ENCODE measurements at places on chromosomes 4 and X.

GRCh38 chrX:29627833-29628232 is 587.5 kb upstream of the MAGEB2 start:
- no peak for DNase-seq

DNA sequence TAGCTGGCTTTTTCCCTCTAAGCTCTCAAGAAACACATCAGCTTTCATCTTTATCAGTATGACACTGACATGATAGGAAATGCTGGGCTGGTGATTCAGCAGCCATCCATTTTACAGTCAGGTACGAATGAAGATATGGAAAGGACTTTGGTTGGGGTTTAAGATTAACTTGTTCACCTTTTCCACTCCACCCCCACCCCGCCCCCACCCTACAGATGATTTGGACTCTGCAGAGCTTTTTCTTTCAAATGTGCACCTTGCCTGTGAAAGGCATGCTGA is 132.6 kb downstream of the AKAP4 start:
- DNase-seq = no peak

GRCh38 chr4:80446248-80446647 is 110.7 kb downstream of the CFAP299 start:
- no peak for DNase-seq

GRCh38 chr4:160375772-160376452 is 1273.0 kb downstream of the RAPGEF2 start:
- DNase-seq = no peak

GRCh38 chr4:8308856-8309771 is 39.6 kb downstream of the HTRA3 start:
- no peak for DNase-seq

GRCh38 chr4:962231-963208 is 10.8 kb downstream of the DGKQ start:
- DNase-seq = no peak

DNA sequence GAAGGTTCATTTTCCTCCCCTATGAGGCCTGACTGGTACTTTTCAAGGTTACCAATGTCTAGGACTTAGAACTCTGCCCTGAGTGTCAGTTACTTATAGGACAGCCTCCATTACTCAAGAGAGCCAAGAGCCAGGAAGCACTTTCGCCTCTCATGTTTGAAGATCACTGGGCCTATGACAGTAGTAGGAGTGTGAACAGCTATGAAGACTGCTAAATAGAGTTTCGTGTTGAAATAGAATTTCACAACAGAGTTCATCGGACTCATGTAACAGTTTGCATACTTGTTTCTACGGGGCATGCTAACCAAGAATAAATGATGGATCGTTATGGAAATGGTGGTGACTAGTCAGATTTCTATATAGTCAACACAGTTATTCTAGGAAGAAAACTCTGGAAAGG is 97.8 kb upstream of the GPC4 start:
- no peak for DNase-seq

DNA sequence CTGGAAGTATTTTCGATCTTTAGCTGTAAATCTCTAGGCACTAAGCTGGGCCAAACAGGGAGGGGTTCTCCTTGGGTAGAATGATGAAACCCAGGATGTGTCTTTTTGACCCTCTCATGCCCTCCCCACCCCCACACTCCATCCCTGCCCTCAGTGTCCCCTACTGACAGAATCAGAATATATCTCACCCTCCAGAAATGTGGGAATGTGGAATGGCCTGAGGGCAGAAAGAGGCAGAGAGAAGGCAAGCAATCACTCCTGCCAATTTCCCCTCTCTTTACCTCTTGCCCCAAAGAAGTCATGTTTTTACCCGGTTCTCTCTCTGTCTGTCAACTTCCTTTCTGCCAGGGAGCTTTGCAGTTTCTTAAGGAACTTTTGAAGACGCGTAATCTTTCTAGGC is 34.4 kb downstream of the RAP2C start:
- no peak for DNase-seq

DNA sequence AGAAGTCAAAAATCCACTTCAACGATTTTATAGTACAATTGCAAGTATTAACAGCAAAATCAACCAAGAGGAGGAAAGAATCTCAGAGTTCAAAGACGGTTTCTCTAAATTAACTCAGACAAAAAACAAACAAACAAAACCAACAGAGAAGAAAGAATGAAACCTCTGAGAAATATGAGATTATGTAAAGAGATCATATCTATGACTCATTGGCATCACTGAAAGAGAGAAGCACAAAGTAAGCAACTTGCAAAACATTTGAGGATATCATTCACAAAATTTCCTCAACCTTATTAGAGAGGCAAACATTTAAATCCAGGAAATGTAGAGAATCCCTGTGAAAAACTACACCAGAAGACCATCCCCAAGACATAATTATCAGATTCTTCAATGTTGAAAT is 370.4 kb downstream of the INPP4B start:
- no peak for DNase-seq

DNA sequence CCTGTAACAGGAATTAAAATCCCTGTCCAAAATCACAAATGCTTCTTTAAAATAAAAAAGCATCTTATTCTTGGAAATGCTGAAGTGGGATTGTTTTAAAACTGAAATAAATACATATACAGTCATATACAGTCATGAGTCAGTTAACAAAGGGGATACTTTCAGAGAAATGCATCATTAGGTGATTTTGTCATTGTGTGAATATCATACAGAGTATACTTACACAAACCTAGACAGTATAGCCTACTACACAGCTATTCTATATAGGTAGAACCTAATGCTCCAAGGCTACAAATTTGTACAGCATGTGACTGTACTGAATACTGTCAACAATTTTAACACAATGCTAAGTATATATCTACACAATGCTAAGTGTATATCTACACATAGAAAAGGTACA is 104.3 kb downstream of the BRWD3 start:
- no peak for DNase-seq

All from D721Med (cell line).